ENCODE measurements at places on chromosomes 12 and 14.

- no peak for DNase-seq
These were observed 305.9 kb upstream of the AMIGO2 start for GRCh38 chr12:47385653-47386052.

DNA sequence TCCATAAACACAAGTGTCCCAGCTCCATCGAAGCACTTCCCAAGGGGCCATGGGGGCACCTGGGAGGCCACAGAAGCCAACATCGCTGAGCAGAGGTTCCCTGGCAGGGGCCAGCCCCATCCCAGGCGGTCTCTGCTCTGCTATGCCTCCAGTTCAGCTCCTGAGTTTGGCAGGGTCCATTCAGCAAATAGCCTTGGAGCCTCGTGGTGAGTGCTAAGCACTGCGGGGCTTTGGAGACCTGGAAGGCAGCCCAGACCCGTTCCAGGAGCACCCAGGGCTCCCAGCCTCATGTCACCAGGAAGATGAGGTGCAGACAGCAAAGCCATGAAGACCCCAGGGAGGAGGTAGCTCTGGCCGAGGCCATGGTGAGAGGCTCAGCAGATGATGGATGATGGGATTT, 109.5 kb downstream of the LGMN start:
- no peak for DNase-seq

GRCh38 chr14:99628887-99629618, 15.9 kb upstream of the HHIPL1 start:
- DNase-seq, result no peak

- DNase-seq, result no peak
These were observed 1.7 kb downstream of the C12orf76 start for GRCh38 chr12:110046451-110047187.

DNA sequence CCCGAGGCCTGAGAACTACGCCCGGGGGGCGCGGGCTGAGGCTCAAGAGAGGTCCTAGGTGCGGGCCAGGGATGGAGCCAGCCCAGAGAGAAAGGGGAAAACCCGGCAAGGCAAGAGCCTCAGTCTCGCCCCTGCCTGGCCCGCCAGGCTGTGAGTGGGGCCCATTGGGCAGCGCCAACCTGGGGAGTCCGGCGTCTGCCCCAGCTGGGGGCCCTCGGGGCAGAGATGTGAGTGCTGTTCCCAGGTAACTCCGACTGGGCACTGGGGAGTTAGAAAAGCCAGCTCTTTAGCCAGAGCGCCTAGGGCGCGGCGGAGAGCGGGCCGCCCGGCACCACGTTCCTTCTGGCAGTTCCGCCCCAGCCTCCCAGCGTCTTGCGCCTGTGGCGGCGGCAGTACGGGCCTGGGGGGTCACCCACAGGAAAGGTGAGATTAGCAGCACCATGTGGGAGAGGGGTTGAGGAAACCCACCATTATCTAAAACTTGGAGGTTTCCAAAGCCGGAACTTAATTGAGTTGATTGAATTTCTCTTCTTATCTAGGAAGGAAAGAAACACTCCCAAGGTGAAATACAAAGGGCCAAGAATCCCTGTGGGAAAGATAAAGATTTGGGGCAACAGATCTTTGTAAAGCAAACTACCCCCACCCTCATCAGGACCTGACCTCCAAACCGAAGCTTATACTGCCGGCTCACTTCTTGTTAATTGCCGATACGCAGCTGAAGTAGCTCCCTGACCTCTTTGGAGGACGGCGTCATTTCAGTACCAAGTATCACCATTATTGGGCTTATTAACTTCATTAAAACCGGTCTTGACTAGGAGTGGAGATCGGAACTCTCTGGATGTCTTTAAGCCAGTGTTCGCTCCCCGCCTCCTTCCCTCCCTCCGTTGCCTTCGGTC, 11.6 kb downstream of the OTX2 start:
- DNase-seq, result no peak

DNA sequence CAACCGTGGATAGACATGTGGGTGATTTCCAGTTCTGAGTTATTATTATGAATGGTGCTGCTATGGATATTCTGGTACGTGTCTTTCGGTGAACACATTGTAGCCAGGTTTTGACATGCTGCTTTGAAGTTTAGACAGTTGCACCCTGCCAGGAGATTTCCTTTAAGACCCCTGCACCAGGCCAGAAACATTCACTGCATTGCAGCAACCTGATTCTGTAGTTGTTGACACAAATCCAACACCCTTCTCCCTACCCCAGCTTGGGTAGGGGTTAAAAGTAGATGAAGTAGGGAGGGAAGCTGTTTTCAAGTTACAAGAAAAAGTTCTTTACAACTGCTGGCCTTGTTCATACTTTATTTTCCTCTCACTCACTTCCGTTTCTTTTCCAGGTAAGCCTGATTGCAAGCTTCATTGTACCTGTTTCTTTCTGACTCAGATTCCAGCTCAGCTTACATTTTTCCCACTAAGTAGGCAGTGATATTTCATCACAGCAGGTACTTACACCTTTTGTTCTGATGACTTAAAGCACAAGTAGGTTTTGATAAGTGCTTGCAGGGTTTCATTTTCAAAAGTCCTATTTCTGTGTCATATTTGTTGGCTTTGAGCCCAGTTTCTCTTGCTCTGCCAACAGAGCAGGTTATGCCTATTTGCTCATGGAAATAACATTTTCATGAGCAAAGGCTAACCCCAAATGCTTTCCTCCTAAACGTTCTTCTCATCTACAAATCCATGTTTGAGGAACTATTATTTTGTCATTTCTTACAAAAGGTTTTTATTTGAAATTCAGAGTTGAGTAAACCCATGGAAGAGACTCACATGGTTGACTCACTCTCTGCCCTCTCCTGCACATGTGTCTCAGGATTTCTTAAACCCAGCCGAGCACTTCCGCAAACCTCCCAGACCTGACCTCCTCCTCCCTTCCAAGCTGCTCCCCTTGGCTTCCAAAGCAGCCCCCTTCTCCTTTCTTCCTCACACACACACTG, 12.1 kb upstream of the LTA4H start:
- DNase-seq, result no peak

DNA sequence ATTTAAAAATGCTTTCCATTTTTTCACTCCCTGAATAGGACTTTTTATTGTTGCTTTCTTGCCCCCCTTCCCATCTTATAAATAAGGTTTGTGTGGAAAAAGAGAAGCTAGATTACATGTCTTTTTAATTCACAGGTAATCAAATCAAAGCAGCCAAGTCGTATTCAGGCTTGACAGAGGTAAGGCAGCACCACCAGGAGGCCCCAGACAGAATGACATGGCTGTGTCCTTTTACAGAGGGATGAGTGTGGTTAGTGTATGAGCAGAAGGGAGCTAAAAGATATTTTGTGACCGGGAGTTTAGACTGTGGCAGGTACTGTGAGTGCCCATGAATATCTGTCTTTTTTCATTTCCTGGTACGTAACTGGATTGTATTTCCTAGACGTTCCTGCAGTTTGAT, 596.1 kb downstream of the ETNK1 start:
- no peak for DNase-seq

- no peak for DNase-seq
These were observed 149.7 kb downstream of the C12orf75 start for GRCh38 chr12:105480162-105480561.

DNA sequence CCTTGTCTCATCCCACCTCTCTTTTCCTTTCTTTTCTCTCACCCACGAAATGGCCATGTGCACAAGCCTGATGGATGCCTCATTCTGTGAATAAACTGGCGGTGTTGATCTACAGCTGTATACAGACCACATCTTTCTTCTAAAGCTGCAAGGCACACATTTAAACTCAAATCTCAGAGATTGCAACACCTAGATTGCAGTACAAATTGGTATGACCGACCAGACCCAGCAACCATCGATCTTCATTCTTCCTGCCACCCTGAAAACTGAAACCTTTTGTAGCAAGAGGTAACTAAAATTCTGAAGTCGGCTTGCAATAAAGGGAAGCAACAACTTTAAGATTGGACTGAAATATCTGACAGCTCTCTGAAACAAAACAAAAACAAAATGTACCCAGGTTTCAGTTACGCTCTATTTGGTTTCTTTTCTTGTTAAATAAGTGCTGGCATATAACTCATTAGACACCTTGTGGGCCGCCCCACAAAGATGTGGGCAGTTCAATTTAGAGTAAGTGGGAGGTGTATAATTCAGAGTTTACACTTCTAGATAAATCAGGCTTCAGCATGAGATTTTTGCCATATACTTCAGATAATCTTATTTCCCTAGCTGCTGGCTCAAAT, 390.0 kb upstream of the NOVA1 start:
- no peak for DNase-seq

- DNase-seq, result no peak
These were observed 11.8 kb upstream of the DERA start for GRCh38 chr12:15899282-15899870.

DNA sequence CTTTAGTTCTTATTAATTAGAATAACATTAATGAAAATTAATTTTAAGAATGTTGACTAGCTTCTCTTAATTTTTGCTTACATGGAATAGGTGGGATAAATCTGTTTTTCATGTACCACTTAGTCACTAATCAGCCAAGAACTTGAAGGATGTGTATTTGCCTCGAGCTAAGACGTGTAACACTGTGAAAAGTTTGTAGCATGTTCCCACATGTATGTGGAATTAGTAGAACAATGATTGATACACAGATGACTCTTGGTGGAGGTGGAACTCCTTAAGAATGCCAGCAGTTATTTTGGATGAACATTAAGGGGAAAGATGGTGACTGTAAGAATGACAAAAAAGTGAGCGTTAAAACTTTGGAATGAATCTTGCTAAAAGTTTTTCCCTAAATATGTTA, 435.7 kb upstream of the MDGA2 start:
- no peak for DNase-seq

- DNase-seq, result no peak
These were observed 95.6 kb upstream of the SLC38A2 start for GRCh38 chr12:46468160-46468559.

DNA sequence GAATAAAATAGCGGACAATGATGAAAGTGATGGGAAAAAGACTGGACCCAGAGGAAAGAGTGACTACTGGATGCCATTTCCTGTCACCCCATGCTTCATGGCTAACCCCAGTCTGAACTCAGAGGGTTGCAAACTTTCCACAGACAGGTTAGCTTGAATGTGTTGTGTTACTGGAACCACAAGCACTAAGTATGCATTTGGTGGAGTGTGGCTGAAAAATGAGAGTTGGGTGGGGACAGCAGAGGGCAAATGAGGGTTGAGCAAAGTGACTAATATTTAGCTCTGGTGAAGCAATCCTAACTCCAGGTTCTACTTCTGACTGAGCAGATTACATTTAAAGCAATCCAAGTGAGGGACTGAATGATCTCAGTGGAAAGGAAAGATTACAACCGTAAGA, 1.6 kb downstream of the SLC16A7 start:
- peak; percentile 95 for DNase-seq

- DNase-seq, result no peak
These were observed 466.5 kb downstream of the TMTC2 start for GRCh38 chr12:83153177-83153576.

DNA sequence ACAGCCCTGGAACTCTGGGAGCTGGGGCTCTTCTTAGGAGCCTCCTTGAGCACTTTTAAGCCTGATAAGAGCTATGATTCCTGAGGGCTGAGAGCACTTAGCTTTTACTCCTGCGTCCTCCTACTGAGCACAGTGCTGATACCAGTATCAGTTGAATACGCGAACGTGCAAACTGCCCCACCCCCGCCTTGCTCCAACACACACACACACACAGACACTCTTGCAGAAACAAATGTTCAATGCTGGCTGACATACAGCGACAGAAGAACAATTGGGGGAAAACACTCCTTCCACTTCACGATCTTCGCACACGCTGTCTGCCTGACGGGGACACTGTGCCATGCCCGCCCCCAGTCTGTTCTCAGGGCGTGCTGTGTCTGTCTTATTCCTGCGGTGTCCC, 57.2 kb upstream of the DLK1 start:
- DNase-seq, result no peak

DNA sequence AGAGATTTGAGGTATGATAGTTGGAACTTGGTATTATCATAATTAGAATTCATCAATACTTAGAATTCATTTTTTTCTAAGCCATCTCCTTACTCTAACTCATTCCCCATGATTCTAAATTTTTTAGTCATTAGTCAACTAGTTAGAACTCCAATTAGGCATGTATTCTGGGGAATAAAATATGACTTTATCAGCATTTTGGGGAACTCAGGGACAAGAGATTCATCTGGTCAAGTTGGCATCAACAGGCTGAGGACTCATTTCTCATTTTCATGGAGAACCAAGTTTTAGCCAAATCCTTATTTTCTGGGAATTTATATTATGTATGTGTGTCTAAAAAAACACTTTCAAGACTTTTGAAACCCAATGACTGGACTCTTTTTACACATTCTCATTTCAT, 29.2 kb downstream of the DIP2B start:
- no peak for DNase-seq

- DNase-seq, result no peak
These were observed 17.0 kb upstream of the DICER1 start for GRCh38 chr14:95174184-95174792.

DNA sequence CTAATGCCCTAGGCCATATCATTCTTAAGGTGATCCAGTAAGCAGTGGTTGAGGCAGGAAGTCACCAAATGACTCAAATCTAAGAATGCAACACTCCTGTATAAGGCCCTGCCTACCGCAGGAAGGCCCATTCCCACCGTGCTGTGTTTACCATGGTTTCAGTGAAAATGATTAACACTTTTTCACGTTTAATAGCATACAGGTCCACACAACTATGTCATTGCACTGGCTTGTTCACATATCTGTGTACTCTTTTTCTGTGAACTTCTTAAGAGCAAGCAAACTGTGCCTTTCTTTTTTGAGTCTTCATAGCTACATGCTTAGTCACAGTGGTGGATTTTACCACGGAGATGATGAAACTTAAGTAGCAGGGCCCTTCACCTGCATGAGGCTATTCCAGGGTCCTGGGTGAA, 214.9 kb downstream of the CNTN1 start:
- no peak for DNase-seq

DNA sequence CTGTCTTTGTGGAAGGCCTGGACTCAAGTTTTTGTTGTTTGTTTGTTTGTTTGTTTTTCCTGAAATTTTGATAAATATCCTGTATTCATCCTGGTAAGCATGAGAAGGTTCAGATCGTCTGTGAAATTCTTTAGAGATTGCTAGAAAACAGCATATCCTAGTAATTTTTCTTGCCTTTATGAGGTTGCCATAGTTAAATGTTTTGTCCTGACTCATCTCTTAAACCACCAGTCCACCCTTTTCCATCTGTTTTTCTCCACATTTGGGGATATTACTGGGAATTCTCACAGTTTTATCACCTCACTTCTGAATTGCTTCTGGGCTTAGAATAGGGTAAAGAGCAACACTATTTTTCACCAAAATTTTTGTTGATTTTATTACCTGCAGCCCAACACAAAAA, 248.3 kb downstream of the FBXL14 start:
- DNase-seq, result peak; percentile 72

GRCh38 chr14:68131907-68132306, 312.3 kb downstream of the RAD51B start:
- no peak for DNase-seq

DNA sequence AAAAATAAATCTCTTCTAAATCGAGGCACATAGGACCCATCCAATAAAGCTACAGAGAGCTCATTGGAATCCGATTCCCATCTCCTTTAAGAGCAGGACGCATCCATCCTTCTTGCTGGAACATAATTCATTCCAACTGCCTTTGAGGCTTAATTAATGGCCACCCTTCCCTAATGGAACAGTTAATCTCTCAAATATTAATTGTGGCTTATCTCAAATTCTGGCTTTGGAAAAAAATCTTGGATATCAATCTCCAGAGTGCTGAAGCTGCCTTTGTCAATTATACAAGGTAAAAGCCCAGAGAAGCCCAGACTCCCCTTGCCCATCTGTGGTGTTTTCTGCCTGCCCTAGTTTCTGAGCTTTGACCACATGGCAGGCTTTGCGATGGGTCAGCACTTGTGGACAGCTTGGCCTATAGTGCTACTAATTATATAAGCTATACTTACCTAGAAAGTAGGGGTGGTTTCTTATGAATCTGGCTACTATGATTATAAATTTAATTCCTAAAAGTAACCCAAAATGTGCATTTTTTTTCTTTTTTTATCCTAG, 246.3 kb downstream of the NUAK1 start:
- no peak for DNase-seq
